ENCODE measurements at places on chromosomes 13 and 19.

DNA sequence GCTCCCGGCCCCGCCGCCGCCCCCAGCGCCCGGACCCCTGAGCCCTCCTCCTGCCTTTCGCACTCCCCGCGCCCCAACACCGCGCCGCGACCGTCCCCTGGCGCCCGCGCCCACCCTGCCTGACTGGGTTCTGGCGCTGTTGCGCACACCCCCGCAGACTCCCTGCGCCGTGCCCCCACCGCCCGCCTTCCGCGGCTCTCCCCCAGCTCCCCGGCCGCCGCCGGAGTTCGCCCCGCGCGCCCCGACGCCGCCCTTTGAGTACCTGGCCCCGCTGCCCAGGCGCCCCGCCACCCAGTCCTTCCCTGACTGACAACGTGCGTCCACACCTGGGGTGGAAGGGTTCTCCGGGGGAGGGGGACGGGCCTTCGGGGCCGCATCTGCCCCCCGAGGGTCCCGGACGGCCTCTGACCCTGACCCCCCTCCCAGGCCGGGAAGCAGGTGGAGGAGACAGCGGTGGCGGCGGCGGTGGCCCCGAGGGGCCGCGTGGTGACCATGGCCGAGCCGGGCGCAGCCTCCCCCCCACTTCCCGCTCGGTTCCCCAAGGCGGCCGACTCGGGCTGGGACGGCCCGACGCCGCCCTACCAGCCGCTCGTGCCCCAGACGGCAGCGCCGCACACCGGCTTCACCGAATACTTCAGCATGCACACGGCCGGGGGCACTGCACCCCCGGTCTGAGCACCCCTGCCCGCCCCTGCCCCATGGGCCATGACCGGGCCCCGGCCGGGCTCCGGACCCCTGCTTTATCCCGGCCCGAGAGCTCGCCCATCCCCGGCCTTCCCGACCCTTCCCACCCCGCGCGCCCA lies 1.4 kb upstream of the MEGF8 start:
- peak; percentile 68 for DNase-seq

- DNase-seq: no peak
Measured at GRCh38 chr13:98096059-98096458, 46.8 kb upstream of the FARP1 start.

DNA sequence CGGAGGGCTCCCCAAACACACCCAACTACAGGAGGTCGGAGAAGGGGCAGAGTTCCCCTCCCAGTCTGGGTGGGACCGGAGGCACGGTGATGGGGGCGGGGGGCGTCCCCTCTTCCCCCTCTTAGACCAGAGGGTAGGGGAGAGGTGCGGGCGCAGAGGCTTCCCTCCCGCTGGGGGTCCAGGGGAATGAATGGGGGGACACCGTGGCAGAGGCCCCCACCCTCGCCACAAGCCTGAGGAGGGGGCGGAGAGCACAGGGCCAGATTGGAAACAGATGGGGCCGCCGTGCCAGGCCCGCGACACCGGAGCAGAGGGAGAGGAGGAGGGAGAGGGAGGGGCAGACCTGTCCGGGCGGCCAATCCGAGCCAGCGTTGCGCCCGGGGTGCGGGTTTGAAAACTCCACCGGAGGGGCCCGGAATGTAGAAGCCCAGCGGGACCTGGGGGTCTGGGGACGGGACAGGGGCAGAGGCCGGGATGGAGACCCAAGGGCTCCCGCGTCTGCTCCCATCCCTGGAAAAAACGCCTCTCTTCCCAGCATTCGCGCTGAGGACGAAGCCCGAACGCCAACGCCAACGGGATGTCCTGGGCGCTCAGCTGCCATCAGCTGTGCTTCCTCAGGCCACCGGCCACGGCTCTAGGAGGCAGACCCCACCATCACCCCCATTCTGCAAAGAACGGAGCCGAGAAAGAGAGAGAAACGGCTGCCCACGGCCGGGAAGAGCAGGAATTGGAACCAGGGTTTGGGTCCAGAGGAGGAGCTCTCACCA lies 46.8 kb downstream of the PTPRS start:
- no peak for DNase-seq

- peak; percentile 78 for DNase-seq
Measured at GRCh38 chr19:12834976-12835757, 788 bp upstream of the RTBDN start.

DNA sequence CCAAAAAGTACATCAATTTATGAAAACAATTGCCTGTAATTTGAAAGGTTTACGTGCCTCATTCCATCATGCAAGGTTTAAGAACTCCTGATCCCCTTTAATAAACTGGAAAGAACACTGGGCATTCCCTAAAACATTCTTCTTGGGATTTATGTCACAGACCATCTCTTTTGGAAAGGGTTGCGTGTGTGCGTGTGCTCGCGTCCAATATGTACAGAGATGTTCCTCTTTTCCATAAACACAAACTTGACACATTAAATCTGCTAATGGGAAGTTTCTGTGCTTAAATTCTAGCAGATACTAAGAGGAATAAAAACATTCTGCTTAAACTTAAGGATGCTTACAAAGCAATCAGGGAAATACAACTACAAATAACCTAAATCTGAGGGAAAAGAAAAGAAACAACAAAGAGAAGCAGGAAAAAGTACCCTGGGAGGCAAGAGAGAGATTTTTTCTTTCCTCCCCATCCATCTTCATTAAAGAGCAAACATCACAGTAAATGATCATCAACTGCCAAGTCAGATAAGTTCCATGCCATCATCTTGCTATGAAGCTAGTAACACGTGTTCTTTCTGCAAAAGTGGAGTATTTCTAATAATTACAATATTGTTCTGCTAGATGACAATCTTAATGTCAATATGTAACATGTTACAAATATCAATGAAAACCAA lies 83.7 kb downstream of the STK24 start:
- DNase-seq: no peak

GRCh38 chr19:7504684-7505083 lies 11.2 kb upstream of the ZNF358 start:
- DNase-seq: no peak

GRCh38 chr19:37251308-37252229 lies 33.6 kb downstream of the ZNF383 start:
- no peak for DNase-seq

- no peak for DNase-seq
Measured at GRCh38 chr13:110520431-110521295, 40.9 kb downstream of the RAB20 start.

Data from Karpas-422 (cell line).